Right lobe of liver (tissue), 6 donors: ENCODE measurements at places on chromosomes 3 and 15. TPM values are rescaled to one million over a fixed set of nuclear protein-coding genes. Genes with fewer than 3 reads are reported as not detected.

DNA sequence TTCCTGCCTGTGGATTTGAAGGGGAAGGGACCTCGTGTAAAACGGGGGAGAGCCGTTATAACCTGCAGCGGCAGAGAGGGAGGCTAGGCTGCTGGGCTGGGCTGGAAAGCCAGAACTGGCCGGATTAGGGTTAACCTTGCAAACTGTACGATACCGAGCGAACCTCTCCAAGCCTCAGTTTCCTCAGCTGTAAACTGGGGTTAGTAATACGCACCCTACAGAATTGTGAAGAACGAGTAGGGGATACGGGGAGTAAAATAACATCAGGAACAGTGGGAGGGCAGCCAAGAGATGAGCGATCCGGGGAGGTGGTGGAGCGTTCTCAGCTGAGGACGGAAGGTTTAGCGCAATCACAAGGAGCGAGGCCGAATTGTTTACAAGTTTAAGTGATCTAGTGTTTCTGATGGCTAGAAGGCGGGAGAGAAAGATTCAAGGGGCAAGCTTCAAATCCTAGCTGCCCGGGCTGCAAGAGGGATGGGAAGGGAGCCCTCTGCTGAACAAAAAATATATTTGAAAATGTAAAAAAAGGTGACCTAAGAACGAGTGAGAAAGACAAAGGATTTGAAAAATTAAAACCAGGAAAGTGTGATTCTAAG, 768 bp upstream of the SEMA5B start:
- peaks cover 5% of the 10 kb centered on the region for H3K27me3 ChIP-seq
- peaks cover 21% of the 10 kb centered on the region for H3K4me1 ChIP-seq
- no peak for DNase-seq

DNA sequence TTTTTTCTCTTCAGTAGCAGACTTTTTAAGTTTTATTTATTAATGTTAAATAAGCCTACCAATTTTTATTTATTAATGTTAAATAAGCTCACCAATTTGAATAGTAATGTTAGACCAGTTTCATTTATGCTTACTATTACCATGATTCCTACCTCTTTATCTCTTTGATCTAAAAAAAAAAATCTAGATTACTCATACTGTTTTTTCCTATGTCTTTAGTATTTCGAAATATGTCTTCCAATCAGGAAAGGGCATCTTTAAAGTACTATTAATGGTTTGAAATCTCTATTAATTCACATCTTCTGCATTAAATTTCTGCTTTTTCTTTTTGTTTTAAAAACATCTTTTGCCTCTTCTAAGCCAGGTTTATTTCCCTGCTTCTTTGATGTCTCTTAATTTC, 27.5 kb upstream of the MAPKBP1 start:
- no peak for DNase-seq
- no peaks in the 10 kb centered on the region for H3K36me3 ChIP-seq
- no peaks in the 10 kb centered on the region for H3K27me3 ChIP-seq
- H3K4me1 ChIP-seq, result no peaks in the 10 kb centered on the region
- no peak overlapping the region for H3K27ac ChIP-seq

- H3K4me1 ChIP-seq, result peaks cover 49% of the 10 kb centered on the region
- DNase-seq, result no peak
- H3K36me3 ChIP-seq, result no peaks in the 10 kb centered on the region
Observed at GRCh38 chr3:71066356-71066755, 517.2 kb downstream of the FOXP1 start.

- no peaks in the 10 kb centered on the region for H3K4me1 ChIP-seq
- no peaks in the 10 kb centered on the region for H3K36me3 ChIP-seq
- peak overlapping the region; percentile 32 for H3K27ac ChIP-seq
- no peak overlapping the region for H3K4me3 ChIP-seq
Observed at GRCh38 chr3:98290916-98291315, 8.6 kb downstream of the OR5H2 start.

DNA sequence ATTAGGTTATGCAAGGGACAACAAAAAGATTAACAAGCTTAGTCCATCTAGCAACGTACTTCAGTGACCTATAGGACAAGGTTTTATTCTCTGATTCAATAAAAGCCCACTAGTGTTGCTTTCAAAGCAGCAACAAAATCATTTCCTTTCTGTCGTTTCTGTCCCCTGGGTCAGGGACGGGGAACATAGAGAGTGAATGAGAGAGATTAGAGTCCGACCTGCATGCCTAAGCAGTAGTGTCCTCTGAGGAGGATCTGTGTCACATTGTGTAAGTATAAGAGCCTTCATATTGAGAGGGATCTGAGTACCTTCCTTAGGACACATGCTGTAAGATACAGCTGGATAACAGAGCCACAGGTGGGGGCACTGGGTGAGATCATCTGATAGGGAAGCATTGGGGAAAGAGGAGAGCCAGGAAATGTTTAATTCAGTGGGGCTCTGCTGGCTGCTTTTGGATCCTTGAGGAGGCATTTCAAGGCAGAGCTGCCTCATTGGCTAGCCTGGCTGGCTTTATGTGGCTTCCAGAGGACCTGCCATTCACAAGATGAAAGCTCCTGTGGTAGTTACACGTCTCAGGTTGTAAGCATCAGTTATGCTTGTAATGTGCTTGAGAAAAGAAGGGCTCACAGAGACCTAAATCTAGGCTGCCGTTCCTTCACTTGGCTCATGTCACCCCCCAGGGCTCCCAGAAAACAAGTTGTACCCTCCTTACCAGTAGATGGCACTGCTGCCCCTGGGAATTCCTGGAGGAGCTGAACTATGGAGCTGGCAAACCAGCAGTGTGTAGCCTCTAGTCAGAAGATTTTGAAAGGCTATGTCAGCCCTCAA, 2.7 kb downstream of the TMEM108 start:
- no peak overlapping the region for H3K4me3 ChIP-seq
- DNase-seq, result peak; percentile 54
- H3K27ac ChIP-seq, result no peak overlapping the region
- H3K27me3 ChIP-seq, result peaks cover 19% of the 10 kb centered on the region
- no peaks in the 10 kb centered on the region for H3K36me3 ChIP-seq

- no peaks in the 10 kb centered on the region for H3K36me3 ChIP-seq
- H3K4me3 ChIP-seq, result no peak overlapping the region
- DNase-seq, result no peak
- H3K4me1 ChIP-seq, result no peaks in the 10 kb centered on the region
- no peaks in the 10 kb centered on the region for H3K27me3 ChIP-seq
Observed at GRCh38 chr3:24202071-24202470, 257.0 kb downstream of the NR1D2 start.

DNA sequence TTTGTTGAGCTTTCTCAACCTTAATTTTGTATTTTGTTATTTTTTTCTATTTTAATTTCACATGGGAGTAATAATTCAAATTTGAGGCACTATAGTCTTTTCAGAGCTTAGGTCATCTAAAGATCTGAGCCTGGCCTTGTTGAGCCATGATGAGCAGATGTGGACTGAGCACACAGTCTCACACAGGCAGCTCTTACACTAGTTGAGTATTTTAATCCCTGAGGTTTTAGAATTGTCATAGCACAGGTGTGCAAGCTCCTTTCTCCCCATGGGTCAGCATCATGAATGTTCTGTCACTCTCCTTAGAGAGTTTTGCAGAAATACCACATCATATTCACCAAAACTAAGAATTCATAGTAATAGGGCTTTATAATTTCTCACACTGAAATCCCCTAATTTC, 4.9 kb downstream of the ZBTB38 start:
- H3K36me3 ChIP-seq, result no peaks in the 10 kb centered on the region
- H3K4me1 ChIP-seq, result no peaks in the 10 kb centered on the region
- H3K27ac ChIP-seq, result no peak overlapping the region
- no peaks in the 10 kb centered on the region for H3K27me3 ChIP-seq
- DNase-seq, result no peak

DNA sequence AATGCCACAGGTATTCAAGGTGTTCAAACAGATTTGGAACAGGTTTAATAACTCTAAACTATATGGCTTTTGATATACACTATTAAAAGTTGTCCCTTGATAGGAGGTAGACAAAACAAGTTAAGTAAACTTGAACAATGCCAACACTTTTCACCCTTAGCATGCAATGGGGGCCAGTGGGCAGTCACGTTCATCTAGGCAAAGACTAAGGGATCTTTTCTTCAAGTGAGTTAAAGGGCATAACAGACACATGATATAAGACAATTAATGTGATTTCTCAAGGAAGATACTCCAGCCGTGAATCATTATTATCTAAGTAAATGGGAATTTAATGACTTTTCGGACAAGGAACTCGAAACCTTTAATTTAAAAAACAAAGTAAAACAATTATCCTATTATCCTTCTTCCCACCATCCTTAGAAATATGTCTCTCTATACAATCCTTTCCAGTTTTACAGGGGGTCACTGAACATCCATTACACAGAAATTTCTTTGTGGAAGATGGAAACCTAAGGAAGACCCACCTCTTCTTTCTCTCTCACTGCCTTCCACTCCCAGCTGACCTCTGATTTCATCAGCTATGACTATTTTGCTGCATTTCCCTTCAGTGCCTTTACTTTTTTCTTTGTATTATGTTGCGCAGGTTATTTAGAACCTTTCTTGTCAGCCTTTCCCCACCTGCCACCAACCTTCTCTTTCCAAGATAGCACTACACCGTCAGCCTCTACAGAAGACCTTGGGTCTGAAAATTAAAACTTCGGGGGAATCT, 1.5 kb downstream of the CLDN1 start:
- peak overlapping the region; percentile 98 for H3K27ac ChIP-seq
- no peaks in the 10 kb centered on the region for H3K4me1 ChIP-seq
- H3K36me3 ChIP-seq, result no peaks in the 10 kb centered on the region
- DNase-seq, result no peak

DNA sequence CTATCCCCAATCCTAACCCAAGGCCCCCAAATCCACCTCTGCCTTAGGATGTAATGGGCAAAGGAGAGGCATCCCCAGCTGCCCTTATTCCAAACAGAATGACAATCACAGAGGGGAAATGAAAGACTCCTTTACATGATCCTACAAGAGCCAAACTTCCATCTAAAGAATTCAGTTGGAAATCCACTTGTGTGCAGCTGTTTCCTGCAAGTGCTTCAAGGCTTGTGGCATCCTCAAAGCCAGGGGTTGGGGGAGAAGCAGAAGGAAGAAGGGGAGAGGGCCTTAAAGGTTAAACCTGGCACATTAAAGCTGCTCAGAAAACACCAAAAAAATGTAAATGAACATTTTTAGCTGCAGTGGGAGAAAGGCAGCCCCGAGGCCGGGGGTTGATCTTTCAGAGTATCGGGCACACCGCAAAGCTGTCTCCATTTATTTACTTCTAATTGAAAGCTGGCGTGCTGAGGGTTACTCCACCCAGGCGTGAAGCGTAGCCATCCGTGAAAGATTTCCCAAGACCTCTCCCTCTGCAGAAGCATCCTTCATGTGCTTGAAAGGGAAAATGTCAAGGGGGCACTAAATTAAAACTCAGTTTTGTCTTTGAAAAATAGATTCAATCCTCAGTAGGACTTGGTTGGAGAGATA, 217.8 kb downstream of the SHQ1 start:
- H3K36me3 ChIP-seq, result no peaks in the 10 kb centered on the region
- no peak overlapping the region for H3K4me3 ChIP-seq
- H3K4me1 ChIP-seq, result no peaks in the 10 kb centered on the region

- H3K36me3 ChIP-seq, result no peaks in the 10 kb centered on the region
- H3K27ac ChIP-seq, result no peak overlapping the region
- no peaks in the 10 kb centered on the region for H3K27me3 ChIP-seq
- no peak for DNase-seq
- H3K4me1 ChIP-seq, result no peaks in the 10 kb centered on the region
- no peak overlapping the region for H3K4me3 ChIP-seq
Observed at GRCh38 chr3:129023909-129024308, 22.8 kb downstream of the EFCC1 start.

- H3K4me3 ChIP-seq, result no peak overlapping the region
- no peak overlapping the region for H3K27ac ChIP-seq
- H3K27me3 ChIP-seq, result no peaks in the 10 kb centered on the region
- no peak for DNase-seq
- peaks cover 15% of the 10 kb centered on the region for H3K4me1 ChIP-seq
Observed at GRCh38 chr3:16260046-16260445, 4.7 kb downstream of the DPH3 start.

GRCh38 chr15:55513152-55513551, 5.1 kb upstream of the DNAAF4 start:
- DNase-seq, result no peak
- H3K27ac ChIP-seq, result no peak overlapping the region
- H3K27me3 ChIP-seq, result no peaks in the 10 kb centered on the region
- no peaks in the 10 kb centered on the region for H3K4me1 ChIP-seq
- H3K4me3 ChIP-seq, result no peak overlapping the region

GRCh38 chr3:116037954-116038911, 407.1 kb downstream of the LSAMP start:
- H3K4me1 ChIP-seq, result no peaks in the 10 kb centered on the region
- H3K4me3 ChIP-seq, result no peak overlapping the region
- no peak overlapping the region for H3K27ac ChIP-seq
- no peak for DNase-seq

The GOLGA8T gene
- total RNA-seq, result not detected

The ADAMTS17 gene
- 21.4 TPM for total RNA-seq

The KCNMB2 gene
- not detected for total RNA-seq

The C3orf70 gene
- total RNA-seq, result 0.69 TPM

The HTD2 gene
- total RNA-seq, result 6.2 TPM

The VGLL3 gene
- total RNA-seq, result 0.92 TPM
